ENCODE measurements at places on chromosomes 2 and 18.

- DNase-seq, result no peak
Observed at GRCh38 chr2:72846171-72847095, 20.6 kb upstream of the EXOC6B start.

DNA sequence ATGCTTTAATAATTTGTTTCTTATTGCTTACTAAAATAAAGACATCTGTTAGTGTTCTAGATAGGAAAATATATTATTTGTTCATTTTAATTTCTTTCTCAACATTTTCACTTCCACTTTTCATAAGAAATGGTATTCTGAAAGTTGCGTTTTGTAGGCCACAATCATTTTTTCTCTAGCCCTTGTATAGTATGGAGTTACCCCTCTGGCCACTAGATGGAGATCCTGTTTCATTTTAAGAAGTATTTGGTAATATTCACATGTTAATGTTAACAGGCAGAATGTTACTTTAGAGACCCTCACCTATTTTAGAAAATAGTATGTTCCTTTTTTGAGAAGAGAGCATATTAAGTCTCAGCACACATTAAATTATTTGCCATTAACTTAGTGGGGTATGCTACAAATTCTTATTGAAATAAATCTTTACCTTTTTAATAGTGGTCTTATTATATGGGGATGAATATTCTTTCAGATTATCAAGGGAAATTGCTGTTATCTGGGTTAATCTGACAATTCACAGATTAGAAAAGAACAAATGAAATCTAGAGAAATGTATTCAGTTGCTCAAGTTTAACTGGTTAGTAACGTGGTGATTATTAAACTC lies 73.9 kb upstream of the TTC27 start:
- peak; percentile 60 for DNase-seq

DNA sequence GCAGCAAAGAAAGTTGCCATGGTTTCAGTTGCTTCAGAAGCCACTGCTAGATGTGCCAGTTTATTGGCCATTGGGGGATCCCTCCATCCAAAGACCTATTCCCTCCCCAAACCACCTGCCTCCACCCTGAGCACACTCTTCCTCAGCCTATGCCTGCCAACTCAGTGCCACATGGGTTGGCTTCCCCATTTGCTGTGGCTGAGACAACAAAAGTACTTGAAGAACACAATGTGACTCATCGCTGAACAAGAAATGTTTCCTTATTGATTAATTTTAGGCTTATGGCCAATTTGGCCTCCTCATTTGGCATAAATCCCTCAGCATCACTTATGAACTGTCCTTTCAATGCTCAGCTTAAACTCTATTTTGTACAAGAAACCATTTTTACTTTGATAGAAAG lies 215.9 kb downstream of the TMEM247 start:
- peak; percentile 72 for DNase-seq

GRCh38 chr2:237766340-237766739 lies 32.2 kb upstream of the RBM44 start:
- peak; percentile 28 for DNase-seq

GRCh38 chr18:57081899-57082298 lies 65.0 kb upstream of the BOD1L2 start:
- DNase-seq, result no peak

GRCh38 chr2:216713691-216714336 lies 18.5 kb upstream of the IGFBP5 start:
- peak; percentile 93 for DNase-seq

GRCh38 chr2:143828763-143829537 lies 691.0 kb downstream of the ZEB2 start:
- DNase-seq, result no peak

- DNase-seq, result no peak
Observed at GRCh38 chr18:23133860-23134779, 1.2 kb upstream of the CABLES1 start.

DNA sequence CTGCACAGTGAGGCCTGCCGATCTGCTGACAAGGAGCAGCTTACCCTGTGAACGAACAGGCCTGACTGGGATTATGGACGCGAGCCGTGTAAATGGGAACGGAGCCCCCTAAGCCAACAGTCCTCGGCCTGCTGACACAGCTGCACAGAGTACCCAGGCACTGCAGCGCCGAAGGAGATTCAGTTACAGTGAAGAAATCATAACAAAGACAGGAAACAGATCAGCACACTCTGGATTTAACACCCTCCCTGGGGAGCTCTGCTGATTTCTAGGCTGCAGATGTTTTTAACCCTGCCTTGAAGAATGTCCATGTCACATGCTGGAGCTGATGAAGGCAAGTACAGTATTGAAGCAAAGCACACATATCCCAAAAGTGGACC lies 43.4 kb downstream of the COLEC12 start:
- peak; percentile 95 for DNase-seq

DNA sequence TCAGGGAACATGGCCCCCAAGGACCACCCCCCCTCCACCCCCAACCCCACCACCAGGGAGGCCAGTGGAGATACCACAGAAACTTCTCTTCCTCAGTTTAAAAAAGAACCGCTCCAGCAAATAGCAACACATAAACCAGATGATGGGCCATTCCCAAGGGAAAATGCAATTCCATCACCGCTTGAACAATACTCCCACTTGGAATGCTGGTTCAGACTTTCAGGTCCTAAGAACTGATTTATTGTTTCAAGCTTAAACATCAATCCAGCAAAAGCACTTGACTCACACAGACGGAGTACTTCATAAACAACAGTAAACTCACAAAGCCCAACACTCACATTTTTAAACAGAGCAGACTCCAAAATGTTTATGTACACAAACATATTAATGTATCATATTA lies 6.9 kb downstream of the HDAC4 start:
- peak; percentile 84 for DNase-seq

- peak; percentile 17 for DNase-seq
Observed at GRCh38 chr2:41886757-41887156, 161.1 kb upstream of the PKDCC start.

GRCh38 chr2:239279508-239280295 lies 121.1 kb downstream of the HDAC4 start:
- peak; percentile 39 for DNase-seq

DNA sequence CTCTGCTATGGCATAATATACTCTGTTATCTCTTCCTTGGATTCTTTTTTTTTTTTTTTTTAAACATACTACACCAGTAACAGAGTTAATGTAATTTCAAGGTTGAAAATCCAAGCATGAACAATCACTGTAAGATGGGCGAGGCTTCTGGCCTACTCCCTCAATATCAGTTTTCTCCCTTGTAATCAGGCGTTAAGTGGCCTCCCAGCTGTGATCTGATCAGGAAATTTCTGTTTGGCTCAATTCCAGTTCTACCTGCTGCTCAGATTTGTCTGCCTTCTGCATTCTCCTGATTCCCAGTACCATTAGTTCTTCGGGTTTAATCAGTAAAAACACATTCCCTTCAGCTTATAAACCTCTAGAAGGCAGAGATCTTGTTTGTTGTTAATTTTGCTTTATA lies 18.6 kb downstream of the PRKD3 start:
- DNase-seq, result no peak

DNA sequence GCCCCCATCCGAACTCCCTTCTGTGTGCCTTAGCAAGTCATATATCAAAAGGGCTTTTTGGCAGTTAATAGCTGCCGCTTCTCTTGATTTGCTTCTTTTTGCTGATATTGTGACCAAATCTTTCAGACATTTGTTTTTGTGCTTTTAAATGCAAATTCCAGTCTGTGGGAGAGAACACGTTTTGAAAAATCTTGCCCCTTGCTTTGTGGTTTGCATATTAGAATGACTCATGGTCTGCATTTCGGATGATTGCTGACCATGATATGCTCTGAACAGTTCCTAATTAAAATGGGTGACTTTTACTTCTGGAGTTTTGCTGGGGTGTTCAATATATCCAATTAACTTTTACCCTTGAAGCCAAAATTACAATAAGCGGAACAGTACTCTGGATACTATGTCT lies 58.2 kb upstream of the ST6GAL2 start:
- peak; percentile 65 for DNase-seq

GRCh38 chr2:209388446-209389037 lies 35.3 kb upstream of the MAP2 start:
- no peak for DNase-seq

DNA sequence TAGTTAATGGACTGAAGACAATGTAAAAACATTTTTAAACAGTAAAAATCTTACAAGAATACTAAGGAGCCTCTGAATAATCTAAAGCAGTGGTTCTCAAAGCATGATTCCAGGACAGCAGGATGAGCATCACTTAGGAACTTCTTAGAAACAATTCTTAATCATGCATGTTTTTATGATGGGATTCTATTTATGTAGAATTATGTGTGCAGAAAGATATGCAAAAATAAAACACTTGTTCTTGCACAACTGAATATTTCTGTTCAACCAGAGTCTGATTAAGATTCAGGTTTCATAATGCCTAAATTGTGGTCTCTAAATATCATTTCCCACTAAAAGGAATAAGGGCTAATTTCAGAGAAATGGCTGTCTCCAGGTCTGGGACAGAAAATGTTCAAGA lies 69.2 kb upstream of the MTIF2 start:
- DNase-seq, result peak; percentile 5

DNA sequence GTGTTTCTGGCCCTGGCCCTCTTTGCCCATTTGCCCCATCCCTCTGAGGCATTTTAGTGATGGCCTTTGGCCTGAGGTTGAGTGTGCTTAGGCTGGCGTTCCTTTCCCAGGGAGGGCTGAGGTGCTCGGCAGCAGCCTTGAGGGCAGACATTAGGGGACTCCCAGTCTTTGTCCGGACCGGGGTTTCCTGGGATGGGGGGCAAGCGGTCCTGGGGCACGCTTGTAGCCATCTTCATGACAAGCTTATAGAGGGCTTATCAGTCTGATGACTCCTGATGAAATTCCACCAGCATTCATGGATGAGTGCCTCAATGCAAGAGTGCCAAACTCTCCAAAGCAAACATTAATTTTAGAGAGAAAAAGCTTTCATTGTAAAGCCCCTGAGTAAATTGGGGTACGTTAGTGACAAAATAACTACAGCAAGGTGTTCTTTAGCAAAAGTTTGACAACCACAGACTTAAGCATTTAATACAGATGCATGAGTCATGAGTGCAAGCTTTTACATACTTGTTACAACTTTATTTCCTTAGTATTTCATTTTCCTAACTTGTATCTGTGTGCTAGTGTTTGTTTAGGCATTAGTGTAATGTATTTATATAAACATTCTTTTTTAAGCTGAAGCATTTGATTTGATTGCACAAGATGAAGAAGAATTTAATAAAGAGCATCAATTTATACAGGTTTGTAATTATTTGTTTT lies 45.6 kb downstream of the CEP192 start:
- peak; percentile 13 for DNase-seq

DNA sequence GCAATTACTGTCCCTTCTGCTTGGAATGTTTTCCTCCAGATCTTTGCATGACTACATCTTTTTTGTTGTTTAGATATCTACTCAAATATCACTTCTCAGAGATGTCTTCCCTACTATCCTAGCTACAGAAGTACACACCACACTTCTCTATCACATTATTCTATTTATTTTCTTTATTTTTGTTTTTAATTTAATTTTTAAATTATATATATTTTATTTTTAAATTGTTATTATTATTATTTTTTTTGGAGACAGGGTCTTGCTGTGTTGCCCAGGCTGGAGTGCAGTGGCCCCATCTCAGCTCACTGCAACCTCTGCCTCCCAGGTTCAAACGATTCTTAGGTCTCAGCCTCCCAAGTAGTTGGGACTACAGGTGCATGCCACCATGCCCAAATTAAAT lies 106.7 kb downstream of the TAF4B start:
- no peak for DNase-seq

GRCh38 chr2:169860149-169860548 lies 32.9 kb downstream of the UBR3 start:
- DNase-seq, result no peak

DNA sequence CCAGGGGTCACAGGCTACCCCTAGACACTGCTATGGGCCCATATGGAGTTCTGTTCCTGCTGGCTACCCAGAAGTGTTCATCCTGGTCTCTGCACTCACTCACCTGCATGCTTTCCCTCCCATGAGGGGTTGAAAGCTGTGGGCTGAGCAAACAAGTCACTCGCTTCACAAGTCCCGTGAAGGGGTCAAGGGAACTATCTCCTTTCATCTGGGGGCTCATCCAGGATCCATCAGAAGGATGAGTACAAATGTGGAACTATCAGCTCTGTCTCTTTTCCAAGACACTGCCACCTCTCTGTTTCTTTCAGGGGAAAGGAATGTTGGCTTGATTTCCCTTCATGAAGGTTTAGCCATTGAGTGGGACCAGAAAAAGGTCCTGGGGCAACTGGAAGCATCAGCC lies 21.7 kb downstream of the SULT1C4 start:
- no peak for DNase-seq

DNA sequence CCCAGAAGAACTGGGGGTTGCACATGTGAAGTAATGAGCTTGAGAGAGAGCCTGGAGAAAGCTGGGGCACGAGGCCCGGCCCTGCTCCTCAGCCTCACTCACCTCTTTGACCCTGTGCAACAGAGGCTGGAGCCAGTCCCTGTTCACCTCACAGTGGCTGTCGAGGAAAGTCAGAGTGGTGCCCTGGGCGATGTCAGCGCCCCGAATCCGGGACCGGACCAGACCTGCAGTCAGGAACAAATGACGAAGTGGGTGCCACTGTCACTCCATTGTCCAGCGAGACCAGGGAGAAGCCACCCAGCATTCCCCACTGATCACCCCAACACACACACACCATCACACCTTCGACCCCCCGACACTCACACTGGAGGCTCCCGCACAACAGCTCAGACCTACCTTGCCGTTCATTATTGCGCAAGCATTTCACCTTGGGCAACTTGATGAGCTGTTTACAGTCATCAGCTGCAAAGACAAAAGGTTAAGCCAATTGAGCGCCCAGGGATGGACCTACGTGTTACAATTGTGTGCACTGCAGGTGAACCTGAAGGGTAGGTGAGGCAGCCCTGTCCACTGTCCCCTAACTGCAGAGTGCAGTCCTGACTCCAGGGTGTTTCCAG lies 148.4 kb upstream of the CAPN13 start:
- DNase-seq, result no peak

- DNase-seq, result peak; percentile 44
Observed at GRCh38 chr2:184597571-184597991, 748 bp upstream of the ZNF804A start.

- no peak for DNase-seq
Observed at GRCh38 chr2:30756971-30757370, 50.3 kb downstream of the CAPN13 start.

Measured in fibroblast of mammary gland (primary cell).